ENCODE measurements at places on chromosomes 2 and 18.

DNA sequence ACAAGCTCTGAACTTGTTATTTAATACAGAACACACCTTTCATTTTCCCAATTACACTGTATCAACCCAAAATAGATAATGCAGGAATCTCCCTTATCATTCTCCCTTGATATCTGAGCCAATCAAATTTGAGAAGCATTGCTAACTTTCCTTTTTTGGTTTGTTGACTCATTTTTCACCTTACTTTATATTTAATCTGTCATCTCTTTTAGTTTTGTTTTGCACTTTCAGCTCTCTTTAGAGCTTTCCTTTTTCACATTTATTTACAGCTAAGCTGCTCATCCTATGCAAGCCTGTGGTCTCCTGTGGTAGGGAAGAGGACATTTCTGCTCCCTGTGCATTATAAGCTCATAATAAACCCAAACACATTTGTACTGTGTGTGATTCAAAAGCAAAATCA is 50.1 kb downstream of the ITGAV start:
- DNase-seq = no peak

DNA sequence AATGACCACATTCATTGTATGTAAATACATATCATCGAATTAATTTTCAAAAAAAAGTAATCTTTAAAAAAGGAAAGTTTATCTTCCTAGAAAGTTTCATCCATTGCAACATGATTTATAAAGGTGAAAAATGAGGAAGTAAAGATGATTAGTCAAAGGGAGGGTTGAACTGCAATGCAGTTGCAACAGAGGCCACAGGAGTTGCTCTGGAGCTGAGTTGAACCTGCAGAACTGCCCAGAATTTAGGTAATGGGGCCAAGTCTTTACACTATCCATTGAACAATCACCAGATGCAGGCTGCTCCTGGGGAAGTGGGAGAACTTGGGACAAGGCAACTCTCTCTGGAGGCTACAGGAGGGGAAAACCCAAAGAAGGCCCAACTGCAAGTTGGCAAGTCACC is 390.7 kb downstream of the METTL4 start:
- DNase-seq = no peak

DNA sequence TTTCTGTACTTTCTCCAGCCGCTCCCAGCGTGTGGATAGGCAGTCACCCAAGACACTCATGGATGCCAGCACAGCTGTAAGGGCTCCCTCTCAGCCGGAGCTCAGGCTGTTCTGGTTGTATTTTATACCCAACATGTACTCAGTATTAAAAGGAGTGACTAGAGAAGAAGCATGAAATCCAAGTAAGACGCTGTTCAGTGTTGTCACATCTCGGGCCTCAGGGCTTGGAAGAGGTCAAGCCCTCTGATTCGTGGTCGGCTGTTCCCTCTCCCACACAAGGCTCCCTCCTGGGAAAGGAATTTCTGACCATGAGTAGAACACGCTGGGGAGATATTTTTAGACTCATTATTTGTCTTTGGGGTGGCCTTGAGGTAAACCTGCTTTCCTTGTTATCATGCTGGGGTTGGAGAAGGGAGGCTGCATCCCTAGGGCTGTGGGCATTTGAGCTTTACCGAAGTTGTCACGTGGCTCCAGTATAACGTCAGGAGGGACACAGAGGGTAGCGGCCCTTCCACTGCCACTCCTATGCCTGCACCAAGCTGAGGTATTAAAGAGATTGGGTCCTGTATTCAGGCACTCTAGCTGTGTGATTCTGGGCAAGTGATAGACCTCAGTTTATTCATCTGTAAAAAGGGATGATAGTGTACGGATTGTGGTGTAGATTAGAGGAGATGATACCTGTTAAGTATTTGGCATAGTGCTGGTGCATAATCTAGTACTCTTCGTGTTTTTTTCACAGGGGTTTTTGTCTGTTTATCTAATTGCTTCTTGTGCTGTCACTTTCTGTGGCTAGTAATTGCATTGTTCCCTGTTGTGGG is 34.1 kb downstream of the HK2 start:
- DNase-seq = no peak

DNA sequence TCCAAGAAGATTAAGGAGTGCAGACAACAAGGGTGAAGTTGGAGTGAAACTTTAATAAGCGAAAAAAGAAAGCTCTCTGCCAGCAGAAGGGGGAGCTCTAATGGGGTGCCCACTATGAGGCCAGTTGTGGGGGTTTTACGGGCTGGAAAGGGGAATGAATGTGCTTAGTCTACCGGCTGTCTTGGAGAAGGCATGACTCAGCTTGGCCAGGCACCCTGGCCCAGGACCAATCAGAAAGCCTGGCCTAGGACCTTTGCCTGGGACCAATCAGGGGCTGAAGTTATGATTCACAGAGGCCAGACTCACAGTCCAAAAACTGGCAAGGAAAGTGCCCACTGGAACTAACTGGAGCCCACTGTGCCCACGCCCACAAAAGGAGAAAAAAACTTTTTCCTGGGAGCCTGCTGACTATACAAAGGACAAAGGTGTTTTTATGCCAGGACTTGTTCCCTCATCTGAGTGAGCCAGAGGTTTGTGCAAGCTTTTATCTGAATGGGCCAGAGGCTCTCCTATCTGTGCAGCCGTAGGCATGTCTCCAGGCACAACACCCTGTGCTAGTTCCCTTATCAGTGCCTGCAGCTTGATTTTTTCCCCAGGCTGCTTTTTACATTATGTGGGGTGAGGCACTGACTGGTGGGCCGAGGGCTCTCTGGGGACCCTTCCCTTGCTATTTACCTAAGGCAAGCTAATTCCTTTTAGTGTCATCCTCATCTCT is 18.6 kb downstream of the CMPK2 start:
- DNase-seq = no peak

- DNase-seq = no peak
These were observed 127.0 kb upstream of the PKDCC start for GRCh38 chr2:41920812-41921211.

DNA sequence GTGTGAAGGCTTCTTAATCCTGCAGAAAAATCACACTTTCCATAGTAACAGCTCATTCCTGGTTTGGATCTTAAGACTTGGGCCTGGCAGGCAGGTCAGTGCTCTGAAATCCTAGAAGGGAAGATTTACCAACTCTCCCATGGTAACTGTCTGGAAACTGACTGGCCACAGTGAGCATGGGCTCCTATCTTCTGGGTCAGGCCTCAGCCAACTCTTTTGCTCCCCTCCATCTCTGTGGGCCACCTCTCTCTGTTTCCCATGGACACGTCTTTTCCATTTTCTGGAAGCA is 86.7 kb downstream of the ACAA2 start:
- DNase-seq = no peak

DNA sequence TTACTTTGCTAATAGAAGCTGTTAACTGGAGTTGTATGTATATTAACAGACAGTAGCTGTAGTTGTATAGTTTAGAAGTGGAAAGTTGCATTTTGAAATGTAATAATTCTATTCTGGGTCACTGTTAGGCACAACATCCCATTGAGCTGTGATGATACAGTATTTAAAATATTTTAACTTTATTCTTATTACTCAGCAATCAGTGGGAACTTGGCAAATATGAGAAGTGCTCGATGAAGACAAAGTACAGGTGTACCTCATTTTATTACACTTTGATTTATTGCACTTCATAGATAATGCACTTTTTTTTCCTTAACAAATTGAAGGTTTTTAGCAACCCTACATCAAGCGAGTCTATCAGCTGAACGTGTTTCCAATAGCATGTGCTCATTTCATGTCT is 8.6 kb downstream of the DNAJC10 start:
- no peak for DNase-seq

DNA sequence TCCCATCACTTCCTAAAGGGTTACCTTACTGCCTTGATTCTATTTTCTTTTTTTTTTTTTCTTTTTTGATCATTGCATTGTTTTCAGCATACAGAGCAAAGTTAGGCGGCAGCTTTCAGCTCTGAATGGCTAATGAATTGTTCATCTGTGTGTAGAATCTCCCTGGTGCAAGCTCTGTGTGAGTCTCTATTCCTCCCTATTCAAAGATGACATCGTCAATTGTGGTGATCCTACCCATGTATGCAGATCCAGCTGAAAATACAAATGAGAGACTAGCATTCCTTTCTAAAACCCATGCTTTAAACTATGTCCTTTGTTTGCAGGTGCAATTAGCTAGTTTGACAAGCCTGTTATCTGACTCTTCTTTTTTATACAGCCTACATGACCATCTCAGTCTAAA is 539.0 kb downstream of the ARHGAP15 start:
- DNase-seq = no peak

GRCh38 chr2:186059096-186059495 is 320.5 kb downstream of the FSIP2 start:
- no peak for DNase-seq

DNA sequence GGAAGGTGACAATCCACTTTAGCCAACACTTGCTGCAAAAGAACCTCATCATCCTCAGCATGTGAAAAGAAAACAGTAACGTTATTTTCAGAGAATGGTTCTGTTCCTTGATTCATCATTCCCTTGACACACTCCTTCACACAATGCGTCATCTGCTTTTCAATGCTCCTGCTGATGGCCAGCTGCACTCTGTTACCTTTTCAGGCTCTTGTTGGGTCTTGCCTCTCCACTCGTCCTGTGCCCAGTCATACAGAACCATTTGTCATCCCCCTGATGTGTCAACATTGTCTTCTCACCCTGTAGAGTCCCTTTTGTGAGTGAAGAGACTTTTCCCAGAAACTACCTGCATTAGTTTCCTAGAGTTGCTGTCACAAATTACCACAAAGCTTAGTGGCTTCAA is 12.2 kb upstream of the DTNA start:
- DNase-seq = no peak

DNA sequence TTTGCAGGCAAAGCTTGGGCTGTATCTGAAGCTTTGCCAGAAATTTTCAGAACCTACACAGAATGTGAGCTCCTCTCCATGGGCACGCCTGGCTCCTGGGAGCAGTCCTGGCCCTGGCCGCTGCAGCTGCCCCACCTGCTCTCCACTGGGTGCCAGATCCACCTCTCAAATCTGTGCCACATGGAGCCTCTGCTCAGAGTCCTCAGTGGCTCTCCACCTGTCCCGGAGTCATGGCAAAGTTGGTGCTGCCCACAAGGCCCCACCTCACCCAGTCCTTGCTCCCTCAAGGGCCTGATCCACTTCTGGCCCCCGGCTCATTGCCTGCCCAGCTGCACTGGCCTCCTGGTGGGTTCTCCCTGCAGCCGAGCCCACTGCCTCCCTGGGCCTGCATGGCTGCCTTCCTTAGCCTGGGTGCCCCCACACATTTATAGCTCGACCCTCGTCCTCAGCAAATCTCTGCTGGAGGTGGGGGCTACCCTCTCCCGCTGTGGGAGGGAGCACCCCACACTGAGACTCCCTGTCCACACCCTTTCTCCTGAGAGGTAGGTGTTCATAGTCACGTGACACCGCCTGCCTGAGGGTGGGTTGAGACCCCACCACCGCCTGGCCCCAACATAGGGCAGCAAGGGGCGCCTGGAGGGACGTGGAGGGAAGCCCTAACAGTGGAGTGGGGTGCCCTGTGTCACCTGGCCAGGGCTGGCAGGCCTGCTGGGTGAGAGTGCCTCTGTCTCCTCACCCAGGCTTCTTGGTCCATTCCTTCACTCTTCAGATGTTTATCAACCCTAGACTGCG is 224.1 kb downstream of the SH3RF3 start:
- DNase-seq = no peak

GRCh38 chr2:166373951-166374350 is 1.8 kb downstream of the SCN9A start:
- no peak for DNase-seq

GRCh38 chr2:231640641-231641111 is 48.0 kb downstream of the TEX44 start:
- no peak for DNase-seq

DNA sequence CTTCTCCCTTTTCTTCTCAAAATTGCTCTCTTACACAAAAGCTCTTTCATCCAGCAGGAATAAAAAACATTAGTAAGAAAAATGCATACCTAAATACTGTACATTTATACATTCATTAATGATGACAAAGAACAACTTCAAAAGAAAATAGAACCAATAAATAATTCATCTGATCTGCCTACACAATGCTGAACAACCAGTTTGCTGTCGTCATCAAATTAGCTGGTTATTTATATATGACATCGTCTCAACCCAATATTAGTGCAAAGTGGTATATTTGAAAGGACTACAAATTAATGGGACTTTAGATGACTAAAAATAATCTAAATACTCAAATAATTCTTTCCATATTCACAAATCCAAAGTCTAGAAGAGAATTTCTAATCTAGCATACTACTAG is 24.8 kb upstream of the VIT start:
- no peak for DNase-seq

- no peak for DNase-seq
These were observed 250.0 kb downstream of the TCF4 start for GRCh38 chr18:55337908-55338521.

DNA sequence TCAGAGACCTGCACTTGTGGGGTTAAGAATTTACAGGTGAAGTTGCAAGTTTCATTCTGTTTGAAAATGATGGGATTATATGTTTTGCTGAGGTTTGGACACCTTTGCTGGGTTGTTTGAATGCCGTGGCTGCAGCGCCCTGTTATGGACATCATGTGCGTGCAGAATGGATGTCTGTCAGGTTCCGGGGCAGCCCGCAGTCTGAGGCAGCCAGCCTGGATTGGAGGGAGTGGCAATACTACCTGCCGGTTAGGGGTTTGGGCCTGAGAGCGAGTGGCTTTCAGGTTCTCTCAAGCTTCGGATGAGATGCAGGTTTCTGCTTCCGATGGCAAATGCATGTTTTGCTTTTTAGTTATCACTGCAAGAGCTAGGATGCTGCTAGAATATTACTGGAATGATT is 1.1 kb downstream of the CASP8 start:
- DNase-seq = no peak

DNA sequence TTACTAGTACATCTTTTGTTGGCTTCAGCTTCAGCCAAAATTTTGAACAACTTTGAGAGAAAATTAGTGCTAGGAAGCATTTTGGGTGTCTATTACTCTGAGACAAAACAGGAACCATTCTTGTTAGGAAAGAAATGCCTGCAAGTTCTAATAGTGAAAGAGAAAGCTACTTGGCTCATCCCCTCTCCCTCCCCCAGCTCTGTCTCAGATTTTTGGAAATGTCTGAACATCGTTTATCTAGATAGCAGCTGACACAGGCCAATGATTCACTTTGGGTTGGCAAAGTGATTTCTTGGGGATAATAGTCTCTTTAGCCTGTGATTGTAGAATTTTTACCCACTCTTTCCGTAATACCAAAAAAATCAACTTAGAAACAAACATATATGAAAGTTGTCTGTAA is 42.3 kb upstream of the PTPRM start:
- no peak for DNase-seq

GRCh38 chr2:215577356-215577755 is 141.5 kb upstream of the FN1 start:
- DNase-seq = no peak

GRCh38 chr18:3486512-3486911 is 36.5 kb downstream of the TGIF1 start:
- DNase-seq = no peak
